ENCODE measurements at places on chromosomes 7 and 10.

- DNase-seq = no peak
Measured at GRCh38 chr10:14477408-14477710, 146.6 kb upstream of the FRMD4A start.

- no peak for DNase-seq
Measured at GRCh38 chr7:158014976-158015375, 572.6 kb downstream of the PTPRN2 start.

GRCh38 chr10:121611393-121612159 lies 13.3 kb upstream of the FGFR2 start:
- no peak for DNase-seq

DNA sequence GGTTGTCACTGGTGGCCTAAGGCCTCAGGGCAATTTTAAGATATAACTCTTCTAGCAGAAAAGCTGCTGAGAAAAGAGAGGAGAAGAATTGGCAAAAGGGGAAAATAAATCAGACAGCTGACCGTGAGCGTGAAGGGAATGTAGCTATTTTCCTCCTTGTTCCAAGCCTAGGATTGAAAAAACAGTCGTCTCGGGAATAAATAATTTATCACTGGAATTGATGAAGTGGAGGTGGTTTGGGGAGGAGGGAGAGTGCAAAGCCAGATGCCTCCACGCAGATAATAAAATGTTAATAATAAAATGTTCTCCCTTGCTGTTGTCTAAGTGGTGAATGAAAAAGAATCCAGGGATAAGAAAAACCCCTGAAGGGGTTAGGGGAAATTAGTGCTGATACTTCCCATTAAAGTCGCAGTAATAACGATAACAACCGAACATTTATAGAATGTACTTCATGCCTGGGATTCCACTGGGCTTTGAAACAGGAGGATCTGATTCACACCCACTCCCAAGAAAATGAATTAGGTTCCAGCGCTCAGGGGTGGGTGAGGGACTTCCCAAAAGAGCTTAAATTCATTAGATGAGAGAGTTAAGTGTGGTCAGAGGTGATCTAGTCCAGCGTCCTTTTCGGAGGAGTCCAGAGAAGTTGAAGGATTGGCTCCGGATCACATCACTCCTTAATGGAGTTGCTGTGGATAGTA lies 27.3 kb downstream of the BAMBI start:
- no peak for DNase-seq

DNA sequence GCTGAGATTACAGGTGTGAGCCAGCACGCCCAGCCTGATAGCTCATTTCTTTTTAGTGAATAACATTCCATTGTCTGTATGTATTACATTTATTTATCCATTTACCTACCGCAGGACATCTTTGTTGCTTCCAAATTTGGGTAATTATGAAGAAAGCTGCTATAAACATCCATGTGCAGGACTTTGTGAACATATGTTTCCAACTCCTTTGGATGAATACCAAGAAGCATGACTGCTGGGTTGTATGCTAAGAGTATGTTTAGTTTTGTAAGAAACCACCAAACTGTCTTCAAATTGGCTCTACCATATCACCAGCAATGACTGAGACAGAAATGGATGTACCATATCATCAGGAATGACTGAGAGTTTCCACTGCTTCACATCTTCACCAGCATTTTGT lies 200.2 kb upstream of the TMEM196 start:
- no peak for DNase-seq

- no peak for DNase-seq
Measured at GRCh38 chr7:130982160-130982638, 248.2 kb upstream of the KLF14 start.

DNA sequence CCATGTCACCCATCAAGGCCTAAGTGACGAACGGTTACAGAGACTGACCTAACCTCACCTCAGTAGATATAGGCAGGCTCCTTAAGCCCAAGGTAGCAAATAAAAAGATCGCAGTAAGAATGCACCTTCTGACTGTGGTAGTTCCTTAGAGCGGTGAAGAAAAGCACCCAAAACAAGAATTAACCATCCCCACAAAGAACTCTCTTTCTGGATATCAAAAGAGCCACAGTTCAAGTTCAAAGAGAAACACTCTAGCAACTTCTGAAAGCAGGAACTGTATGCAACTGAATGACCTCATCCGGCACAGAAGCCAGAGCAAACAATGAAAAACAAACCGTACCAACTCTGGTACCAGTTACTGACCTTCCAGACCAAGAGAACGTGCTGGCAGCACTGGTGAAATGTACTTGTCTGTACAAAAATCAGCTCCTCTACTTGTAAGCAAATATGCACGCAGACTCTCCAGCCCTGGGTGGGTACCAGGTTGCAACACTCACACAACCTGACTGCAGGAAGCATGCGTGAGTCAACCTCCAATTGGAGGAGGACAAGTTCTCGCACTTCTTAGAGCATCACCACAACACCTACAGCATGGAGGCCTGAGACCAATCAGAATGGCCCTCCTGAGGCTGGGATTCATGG lies 202.7 kb downstream of the FAM107B start:
- DNase-seq = peak; percentile 72

DNA sequence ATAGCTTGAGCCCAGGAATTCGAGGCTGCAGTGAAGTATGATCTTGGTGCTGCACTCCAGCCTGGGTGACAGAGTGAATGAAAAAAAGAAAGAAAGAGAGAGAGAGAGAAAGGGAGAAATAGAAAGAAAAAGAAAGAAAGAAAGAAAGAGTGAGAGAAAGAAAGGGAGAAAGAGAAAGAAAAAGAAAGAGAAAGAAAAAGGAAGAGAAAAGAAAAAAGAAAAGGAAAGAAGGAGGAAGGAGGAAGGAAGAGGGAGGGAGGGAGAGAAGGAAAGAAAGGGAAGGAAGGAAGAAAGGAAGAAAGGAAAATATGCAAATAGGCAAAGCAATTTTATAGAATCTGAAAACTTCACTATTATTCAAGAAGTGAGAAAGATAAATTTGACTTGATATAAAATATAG lies 24.5 kb upstream of the JCAD start:
- DNase-seq = no peak

DNA sequence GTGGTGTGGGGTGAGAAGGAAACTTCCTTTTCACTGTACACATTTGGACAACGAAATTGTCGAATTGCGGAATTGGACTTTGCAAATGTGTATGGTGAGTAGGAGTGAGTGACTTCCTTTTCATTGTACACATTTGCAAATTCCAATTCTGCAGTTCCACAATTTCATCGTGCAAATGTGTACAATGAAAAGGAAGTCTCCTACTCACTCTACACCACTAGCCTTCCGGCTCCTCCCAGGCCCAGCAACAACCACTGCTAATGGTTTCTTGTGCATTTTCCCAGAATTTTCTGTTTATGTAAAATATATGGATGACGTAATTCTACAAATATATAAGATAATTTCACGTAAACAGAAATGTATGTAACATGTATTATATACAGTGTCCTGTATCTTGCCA lies 118.5 kb downstream of the ARL4A start:
- DNase-seq = no peak

DNA sequence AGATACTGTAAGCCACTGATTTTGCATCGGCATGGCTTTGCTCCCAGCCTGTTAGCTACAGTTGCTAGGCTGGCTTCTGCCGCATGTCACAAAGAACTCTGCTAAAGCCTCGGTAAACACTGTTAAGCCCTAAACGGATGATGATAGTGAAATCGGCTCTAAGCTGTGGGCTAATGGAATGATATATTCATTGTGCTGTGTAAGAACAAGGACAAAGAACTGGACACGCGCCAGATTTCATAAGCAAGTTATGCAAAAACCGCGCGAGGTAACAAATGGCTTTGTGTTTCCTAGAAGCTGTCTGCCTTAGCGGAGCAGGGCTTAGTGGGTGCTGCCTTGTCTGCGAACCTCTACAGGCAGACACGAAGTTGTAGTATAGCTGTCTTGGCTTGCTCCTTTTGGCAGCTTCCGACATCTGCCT lies 331.3 kb upstream of the COBL start:
- DNase-seq = no peak

DNA sequence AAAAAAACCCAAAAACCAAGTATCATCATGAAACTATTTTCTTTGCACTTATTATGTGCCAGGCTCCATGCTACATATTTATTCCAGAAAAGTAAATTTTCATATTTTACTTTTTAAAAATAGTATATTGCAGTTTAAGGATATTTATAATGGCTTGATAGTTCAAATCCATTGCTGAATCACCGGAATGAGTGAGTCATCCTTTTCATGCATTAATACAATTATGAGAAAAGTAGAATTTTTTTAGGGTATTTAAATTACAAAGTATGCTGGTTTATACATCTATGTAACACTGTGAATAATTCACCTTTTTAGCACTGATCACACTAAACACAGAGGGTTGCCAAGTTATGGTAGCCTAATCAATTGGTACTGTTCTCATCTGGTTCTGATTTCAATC lies 54.3 kb downstream of the SLC16A9 start:
- DNase-seq = no peak

- DNase-seq = no peak
Measured at GRCh38 chr7:107076781-107077698, 32.5 kb downstream of the PRKAR2B start.

DNA sequence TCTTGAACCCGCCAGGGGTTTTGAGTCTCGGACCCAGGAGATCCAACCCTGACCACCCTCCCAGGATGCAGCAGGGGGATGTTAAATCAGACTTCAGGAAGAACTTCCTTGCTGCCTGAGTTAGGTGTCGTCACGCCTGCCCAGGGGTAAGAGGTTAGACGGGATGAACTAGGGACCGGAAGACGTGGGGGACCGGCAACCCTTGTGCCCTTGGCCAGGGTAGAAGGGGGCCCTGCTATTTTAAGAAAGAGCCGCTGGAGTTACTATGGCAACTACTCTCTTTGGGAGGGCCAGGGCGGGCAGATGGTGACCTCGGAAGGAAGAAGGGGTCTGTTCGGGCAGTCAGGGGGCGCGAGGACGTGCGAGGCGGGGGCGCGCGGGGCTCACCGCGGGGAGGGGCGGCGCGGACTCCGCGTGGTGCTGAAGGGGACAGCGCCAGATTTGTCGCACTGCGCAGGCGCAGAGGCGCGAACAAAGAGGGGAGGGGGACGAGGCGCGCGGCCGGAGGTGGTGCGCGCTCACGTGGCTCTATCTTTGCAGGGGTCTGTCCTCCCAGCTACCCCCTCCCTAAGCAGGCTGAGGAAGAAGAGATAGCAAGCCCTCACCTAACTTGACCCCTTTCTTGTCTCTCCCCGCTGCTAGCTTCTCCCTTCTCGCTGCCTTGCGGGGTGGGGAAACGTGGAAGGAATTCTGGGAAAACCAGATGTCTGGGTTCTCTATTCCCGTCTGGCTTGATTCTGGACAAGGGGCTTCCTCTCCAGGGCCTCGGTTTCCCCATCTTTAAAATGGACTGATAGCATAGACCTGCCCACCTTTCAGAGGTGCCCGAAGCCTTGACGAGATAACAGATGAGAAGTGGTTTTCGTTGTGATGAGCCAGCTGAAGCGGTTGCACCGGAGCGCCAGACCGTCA lies 940 bp upstream of the PSD start:
- peak; percentile 69 for DNase-seq

GRCh38 chr7:17773289-17773626 lies 167.0 kb downstream of the SNX13 start:
- no peak for DNase-seq

DNA sequence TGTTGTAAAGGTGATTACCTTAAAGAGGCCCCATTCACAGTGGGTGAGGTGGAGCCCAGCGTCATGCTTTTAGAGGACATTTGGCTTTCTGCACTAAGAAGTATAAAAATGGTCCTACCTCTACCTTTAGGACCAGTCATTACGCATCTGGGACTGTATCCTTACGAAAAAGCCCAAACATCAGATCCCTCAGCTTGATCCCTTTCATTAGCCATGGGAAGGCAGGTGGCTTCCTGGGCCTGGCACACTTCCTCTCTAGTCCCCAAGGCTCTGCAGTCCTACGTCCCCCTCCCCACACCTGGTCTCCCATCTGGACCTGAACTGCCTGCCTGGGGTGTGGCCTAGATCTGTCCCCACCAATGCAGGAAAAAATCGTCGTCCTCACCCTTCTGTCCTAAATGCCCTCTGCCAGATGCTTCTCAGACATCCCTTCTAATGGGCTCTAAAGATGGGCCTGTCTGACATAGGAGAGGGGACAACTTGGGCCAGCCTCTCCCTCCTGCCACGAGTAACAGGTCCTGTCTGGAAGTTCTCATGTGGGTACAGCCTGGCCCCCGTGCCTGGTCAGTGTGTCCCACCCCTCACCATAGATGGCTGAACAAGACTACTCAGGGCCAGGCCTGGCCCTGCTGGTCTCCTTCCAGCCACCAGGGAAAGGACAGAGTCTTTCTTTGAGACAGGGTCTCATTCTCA lies 11.8 kb upstream of the SLC18A3 start:
- DNase-seq = no peak

GRCh38 chr7:45061806-45062425 lies 26.9 kb downstream of the NACAD start:
- DNase-seq = no peak

GRCh38 chr10:44411251-44411650 lies 26.4 kb upstream of the CXCL12 start:
- no peak for DNase-seq

DNA sequence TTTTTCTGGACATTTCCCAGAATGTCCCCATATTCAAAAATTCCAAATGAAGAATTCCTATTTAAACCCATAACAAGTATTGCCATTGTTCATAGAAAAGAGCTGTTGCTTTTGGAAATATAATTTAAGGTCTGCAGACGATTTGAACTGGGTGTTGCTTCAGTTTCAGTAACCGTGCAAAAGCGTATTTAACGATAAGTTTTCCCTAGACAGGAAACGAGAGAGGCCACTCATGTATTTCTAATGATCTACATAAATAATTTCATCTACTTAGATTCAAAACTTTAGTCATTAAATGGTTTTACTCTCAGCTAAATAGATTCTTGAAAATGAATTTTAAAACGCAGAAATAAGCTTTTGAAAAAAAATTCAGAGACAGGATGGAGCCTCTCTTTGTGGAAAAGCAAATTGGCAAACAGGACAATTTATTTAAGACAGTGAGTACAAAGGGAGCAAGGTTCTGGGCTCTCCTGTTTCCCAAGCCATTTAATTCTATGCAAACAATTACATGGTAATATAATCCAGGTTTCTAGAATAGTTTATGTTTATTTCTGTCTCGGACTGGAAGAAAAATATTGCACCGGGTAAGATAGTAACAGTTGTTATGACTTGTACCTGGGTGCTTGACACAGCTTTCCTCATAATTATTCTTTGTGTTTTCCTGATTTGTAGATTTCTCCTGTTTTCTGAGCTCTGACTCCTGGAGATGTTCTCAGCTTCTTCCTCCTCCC lies 263.0 kb downstream of the BAMBI start:
- DNase-seq = no peak

GRCh38 chr7:2572101-2572842 lies 13.5 kb downstream of the IQCE start:
- DNase-seq = peak; percentile 24

GRCh38 chr7:17710312-17710711 lies 230.0 kb downstream of the SNX13 start:
- DNase-seq = no peak

- DNase-seq = no peak
Measured at GRCh38 chr10:125551247-125551646, 131.7 kb downstream of the TEX36 start.

DNA sequence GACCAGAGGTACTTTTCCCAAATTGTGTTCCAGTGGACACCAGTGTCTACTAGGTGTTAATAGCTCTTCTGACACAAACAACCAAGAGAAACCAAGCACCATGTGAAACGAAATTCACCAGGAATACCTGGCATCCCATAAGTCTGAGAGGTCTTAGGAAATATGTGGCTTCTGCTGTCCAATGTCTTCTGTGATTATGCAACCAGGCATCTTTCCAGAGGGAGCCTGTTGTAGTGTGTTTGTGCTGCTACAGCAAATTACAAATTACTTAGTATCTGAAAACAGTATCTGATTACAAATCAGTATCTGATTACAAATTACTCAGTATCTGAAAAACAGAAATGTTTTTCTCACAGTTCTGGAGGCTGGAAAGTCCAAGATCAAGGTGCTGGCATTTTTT lies 133.6 kb upstream of the NPVF start:
- no peak for DNase-seq
